ENCODE measurements at places on chromosomes 1 and 21.

DNA sequence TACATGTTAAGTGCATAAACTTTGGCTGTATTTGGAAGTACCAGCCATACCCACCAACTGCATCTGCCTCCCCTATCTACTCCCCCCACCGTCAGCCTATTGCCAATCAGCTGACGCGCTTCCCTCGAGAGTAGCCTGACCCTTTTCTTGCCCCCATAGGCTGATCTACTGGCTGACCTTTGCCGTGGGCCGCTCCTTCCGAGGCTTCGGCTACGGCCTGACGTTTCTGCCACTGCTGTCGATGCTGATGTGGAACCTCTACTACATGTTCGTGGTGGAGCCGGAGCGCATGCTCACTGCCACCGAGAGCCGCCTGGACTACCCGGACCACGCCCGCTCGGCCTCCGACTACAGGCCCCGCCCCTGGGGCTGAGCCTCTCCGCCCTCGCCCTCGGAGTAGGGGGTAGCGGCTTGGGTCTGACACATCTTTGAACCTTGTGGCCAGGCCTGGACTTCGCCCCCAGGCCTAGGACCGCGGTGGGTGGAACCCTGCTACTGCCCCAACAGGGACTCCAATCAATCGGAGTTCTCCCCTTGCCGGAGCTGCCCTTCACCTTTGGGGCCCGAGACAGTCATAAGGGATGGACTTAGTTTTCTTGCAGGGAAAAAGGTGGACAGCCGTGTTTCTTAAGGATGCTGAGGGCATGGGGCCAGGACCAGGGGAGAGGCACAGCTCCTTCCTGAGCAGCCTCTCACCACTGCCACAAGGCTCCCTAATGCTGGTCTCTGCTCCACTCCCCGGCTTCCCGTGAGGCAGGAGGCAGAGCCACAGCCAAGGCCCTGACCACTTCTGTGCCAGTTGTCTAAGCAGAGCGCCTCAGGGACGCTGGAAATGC, 4.0 kb downstream of the GLMP start:
- peak; percentile 92 for DNase-seq

- no peak for DNase-seq
Measured at GRCh38 chr1:201717286-201717685, 111.7 kb upstream of the IPO9 start.

DNA sequence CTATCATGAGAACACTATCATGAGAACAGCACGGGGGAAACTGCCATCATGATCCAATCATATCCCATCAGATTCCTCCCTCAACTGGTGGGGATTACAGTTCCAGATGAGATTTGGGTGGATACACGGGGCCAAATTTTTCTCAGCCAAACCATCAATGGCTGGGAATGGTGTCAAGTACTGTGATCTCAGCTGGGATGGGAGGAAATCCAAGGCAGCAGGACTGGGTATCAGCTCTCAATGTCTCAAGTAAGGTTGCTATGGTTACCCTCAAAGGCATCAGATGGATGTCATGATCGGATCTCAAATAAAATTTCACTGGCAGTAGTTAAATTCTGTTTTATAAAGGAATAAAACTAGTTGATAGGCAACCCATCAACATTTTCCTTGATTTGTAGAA, 399.0 kb downstream of the KCNT2 start:
- no peak for DNase-seq

- peak; percentile 42 for DNase-seq
Measured at GRCh38 chr1:161200421-161200991, 1.7 kb upstream of the ADAMTS4 start.

DNA sequence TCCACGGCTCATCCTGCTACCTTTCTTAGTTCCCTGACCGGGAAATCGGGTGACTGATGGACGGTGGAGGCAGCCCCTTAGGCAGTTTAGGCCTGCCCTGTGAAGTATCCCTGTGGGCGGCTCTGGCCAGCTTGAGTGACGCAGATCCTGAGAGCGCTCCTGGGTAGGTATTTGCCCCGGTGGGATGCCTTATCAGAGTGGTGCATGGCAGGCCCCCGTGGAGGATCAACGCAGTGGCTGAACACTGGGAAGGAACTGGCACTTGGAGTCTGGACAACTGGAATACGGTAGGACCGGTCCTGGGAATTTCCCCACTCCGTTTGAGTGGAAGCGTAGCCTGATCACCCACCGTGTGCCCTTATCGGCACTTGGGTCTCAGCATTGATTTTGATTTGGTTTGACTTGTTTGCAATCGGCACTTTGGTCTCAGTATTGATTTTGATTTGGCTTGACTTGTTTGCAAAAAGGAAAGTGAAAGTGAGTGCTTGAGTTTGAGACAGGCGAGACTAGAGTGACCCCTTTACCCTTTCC, 15.2 kb downstream of the PLA2G2F start:
- no peak for DNase-seq

DNA sequence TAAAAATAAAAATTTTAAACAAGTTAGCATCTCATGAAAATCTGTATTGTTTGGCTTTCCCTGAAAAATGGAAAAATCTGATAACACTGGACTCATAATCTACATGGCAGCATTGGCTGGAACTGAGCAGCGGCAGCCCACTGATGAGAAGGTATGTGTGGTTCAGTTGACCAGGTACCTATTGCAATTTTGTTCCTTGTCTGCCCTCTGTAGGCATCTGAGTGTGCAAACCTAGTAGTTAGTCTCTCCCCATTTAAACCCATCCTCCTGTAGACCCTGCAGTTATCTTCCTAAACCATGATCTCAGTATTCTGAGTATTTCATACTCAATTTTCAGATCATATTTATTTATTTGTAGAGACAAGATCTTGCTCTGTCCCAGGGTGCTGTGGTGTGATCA, 59.4 kb upstream of the SERBP1 start:
- DNase-seq = peak; percentile 39

DNA sequence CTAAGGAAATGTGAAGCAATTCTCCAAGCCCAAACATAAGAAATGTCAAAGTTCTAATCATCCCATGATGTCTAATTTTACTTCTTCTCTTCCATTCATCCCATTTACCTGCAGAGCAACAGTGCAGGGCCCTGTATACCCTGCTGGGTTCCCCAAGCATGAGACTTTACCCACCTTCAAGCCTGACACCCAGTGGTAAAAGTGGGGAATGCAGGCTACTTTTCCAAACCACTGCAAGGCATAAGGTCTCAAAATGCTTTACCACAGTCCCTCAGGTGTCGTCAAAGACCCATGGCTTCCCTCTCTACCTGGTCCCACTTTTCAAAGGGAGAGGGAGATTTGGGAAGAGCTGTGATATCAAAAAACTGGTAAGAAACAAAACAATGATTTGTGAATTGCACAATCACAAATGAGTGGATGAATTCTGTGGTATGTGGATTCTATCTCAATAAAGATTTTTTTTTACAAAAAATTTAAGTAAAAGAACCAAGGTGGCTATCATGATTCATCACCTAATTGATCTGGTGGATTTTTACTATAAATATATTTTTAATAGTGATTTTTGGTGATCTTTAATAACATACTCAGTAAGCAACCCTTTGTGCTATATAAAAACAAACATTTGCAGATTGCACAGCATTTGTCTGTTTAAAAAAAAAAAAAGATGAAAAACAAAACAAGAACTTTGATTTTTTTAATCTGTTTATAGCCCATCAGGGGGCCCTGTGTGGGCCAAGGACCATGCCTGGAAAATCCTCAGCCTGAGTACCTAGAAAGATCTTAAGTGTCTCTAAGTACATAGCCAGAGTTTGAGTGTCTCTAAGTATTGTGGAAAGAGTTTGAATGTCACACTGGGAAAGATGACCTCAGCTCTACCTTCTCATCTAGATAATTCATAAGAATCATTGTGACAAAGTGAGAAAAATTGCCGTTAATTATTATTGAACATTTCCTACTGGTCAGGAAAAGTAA, 73.1 kb upstream of the GJB5 start:
- peak; percentile 62 for DNase-seq

- no peak for DNase-seq
Measured at GRCh38 chr1:39631361-39632322, 7.8 kb downstream of the HEYL start.

DNA sequence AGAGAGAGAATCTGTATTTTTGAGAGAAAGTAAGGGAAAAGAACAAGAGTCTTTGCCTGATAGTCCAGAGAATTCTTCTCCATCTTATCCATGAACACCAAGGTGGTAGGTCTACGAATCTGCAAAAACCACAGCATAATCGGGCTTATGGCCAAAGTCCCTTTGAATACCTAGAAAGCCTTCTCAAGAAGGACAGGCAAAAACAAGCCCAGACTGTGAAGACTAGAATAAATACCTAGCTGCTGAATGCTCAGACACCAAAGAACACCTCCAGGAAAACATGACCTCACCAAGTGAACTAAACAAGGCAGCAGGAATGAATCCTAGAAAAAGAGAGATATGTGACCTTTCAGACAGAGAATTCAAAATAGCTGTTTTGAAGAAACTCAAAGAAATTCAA, 79.2 kb downstream of the HFM1 start:
- DNase-seq = no peak

GRCh38 chr1:165228676-165229075, 127.8 kb downstream of the LMX1A start:
- DNase-seq = peak; percentile 51

All from neural progenitor cell (in vitro differentiated cells).